ENCODE measurements at places on chromosomes 2 and 18.

- DNase-seq = no peak
Observed at GRCh38 chr2:97764559-97765263, 51.3 kb downstream of the ZAP70 start.

- DNase-seq = no peak
Observed at GRCh38 chr2:203913947-203914346, 22.6 kb upstream of the ICOS start.

GRCh38 chr2:64626146-64626809 is 27.4 kb downstream of the SERTAD2 start:
- DNase-seq = no peak

GRCh38 chr2:54958717-54959371 is 91.4 kb downstream of the RTN4 start:
- DNase-seq = no peak

DNA sequence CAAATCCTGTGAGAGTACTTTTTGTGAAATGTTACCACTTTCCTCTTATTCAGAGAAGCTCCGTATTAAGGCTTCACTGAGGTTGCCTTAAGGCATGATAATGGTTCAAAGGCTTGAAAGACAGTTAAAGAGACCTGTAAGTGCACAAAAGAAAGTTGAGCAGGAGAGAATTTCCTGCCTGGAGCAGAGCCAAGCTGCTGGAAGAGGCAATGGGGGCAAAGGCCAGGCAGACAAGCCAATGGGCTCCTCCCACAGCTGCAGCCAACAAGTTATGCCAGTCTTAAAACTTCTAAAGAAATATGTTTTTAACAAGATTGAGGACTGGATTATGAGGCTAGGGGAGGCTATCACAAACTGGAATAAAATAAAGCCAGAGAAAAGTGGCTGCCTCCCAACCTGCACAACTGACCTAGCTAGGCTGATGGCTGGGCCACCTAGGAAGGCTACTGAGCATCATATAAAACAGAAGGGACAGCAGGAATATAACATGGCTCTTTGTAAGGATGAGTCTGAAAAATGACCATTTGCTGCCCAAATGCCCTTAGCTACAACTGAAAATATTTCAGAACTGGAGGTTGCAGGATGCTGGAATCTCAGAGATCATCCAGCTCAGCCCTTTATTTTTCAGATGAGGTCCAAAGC is 2.1 kb downstream of the IL1B start:
- DNase-seq = no peak

DNA sequence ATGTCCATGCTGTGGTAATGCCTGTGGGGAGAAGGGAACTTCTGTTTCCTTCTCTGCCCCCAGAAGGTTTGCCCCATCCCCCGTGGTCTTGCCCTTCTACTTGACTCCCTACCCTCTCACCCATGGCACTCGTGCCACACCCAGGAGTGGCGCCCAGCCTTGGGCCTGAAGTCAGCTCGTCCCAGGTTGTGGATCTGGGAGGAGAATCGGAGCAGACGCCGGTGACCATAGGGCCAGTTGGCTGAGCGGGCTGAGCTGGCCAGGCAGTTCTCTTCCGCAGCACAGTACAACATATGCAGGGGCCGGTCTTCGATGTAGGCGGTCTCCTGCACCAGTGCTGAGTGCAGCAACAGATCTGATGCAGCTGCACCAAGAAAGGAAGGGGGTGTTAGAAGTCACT is 4.7 kb downstream of the HTRA2 start:
- DNase-seq = no peak

DNA sequence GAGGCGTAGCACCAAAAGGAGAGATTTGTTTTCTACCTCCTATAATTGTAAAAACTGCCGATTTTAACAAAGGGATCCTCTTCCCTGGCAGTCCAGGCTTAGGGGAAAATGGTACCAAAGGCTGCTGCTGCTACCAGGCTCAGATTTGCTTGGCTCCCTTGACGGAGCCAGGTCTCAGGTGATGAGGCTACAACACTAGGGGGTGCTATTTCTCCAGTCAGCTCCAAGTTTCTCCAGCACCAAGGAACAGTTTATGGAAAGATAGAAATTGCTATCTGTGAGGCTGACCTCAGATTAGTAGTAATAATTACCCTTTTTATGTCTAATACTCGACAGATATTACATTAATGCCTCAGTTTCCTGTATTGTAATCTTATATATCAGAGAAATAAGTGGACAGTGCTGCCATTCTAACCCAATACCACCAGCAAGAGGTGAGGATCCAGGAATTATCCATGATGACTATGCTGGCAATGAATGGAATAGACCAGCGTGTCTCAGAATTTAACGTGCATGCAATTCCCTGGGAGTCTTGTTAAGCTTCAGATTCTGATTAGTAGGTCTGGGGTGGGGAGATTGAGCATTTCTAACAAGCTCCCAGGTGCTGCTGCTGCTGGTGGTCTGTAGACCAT is 111.3 kb downstream of the ESCO1 start:
- DNase-seq = no peak

DNA sequence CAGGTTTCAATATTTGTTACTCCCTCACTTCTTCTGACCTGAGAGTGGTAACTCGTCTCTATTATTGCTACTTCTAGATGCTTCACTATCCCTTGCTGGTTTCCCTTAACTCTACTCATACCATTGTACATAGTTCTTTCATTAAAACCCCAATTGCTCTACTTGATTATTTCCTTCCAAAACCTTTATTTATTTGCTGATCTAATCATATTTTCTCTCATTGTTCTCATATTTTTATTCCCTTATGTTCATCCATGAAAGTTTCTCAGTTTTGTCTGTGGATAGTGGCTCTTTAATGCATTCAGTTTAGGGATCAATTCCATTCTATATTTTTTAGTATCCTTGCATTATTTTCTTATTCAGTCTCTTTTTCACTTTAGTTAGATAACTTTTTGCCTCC is 42.1 kb downstream of the RND3 start:
- DNase-seq = no peak

DNA sequence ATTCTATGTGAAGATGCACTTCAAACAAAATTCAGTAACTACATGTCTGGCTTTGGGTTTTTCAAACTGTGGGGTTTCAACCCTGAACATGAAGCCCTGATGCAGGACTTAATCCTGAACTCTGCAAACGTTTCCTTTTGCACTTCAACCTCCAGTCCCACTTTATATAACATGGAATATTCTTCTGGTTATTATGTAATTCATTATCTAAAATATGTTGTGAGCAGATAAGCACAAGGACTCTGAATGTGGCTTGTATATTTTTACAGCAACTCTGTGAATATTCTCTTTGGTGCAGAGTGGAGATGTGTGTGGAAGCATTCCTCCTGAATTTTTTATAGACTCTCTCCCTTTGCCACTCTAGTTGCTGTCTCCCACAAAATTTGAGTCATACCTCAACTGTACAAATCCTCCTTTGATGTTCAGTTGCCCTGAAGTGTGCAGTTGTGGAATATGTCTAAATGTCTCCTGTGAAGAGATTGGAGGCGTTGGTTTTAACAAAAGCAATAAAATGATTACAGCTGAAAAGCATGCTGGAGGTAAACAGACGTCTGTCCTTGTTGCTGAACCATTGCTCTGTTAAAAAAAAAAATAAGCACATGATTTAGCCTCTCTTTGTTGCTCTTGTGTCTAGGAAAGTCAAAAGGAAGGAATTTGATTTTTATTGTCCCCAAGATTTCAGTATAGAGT is 205.1 kb upstream of the NRP2 start:
- no peak for DNase-seq

- DNase-seq = no peak
Observed at GRCh38 chr2:100358554-100358953, 36.3 kb upstream of the LONRF2 start.

- no peak for DNase-seq
Observed at GRCh38 chr2:10820978-10821695, 8.6 kb upstream of the PDIA6 start.

GRCh38 chr2:86052676-86053075 is 53.0 kb downstream of the POLR1A start:
- DNase-seq = no peak

DNA sequence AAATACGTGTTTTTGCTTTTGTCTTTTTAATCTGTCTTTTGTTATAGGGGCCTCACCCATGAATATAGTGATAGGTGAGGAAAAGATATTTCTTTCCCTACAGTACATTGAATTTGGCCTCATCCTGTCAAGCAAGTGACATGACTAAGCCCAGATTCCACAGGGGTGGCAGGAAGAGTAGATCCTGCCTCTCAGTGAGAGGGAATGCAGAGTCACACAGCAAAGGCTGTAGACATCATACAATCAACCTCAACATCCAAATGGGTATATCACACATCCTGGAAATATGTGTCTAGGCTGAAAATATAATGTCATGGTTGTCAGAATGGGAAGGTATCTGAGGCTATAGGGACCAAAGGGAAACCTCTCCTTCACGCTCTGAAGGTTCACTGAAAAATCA is 269.6 kb downstream of the CDH20 start:
- DNase-seq = no peak

DNA sequence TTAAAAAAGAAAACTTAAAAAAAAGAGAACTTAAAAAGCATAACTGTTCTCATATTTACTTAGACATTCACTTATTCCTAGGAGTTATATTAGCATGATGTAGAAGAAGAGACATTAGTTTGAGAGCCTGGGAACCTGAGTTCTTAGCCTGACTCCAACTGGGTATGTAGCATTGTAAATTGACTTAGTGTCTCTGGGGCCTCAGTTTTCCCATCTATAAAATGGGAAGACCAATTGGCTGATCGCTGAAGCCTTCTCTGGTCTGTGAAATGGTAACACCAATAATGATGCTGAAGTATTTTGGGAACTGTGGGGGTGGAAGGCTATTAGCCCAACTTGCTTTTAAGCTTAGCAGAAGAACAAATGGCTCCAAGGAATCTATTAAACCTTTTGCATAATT is 55.9 kb downstream of the CABLES1 start:
- no peak for DNase-seq

DNA sequence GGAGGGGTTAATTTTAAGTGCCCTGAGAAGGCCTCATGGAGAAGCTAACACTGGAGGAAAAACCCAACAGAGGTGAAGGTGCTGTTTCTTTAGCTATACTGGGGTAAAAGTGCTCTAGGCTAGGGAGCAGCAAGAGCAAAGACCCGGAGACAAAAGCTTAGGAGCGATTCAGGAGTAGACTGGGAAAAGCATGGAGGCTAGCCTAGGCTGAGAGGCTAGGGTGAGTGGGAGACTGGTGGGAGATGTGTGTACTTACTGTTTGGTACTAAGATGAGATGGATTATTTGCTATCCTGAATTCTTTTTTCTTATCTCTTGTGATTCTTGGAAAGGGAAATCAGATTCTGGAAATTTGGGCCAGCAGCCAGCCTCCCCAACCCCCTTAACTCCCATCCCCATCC is 2.0 kb downstream of the GIGYF2 start:
- DNase-seq = no peak

DNA sequence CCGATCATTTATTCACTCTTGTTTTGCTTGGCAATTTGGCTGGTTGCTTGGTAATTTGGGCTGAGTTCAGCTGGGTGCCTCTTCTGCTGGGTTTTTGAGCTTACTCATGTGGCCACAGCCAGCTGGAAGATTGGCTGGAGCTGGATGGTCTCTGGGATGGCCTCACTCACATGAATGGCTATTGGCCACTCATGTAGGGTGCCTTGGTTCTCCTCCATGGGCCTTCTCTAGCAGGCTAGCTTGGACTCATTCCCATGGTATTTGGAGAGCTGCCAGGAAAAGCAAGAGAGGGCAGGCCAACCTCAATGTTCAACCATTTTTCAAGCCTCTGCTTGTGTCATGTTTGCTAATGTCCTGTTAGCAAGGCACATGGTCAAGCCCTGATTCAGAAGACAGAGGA is 16.9 kb downstream of the ZAP70 start:
- no peak for DNase-seq

GRCh38 chr2:240899468-240899865 is 3.5 kb upstream of the MAB21L4 start:
- DNase-seq = no peak

GRCh38 chr2:671072-671471 is 6.1 kb downstream of the TMEM18 start:
- no peak for DNase-seq

- DNase-seq = no peak
Observed at GRCh38 chr2:119181391-119181790, 22.8 kb upstream of the C1QL2 start.

GRCh38 chr18:48832938-48833700 is 117.6 kb downstream of the SMAD7 start:
- DNase-seq = no peak

DNA sequence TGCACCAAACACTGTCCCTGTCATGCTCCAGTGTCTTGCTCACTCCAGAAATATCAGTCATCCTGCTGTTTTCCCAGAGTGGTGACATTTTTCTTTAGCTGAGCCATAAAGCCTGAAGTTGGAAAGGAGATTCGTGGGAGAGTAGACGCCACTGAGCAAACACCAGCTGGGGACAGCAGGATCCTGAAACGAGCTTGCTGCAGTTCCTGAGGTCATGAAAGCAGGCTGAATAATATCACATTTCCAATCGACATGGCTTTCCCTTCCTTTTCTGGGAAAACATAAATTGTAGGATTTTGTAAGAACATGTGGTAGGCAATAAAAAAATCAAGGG is 276.4 kb downstream of the CDCA7 start:
- no peak for DNase-seq

DNA sequence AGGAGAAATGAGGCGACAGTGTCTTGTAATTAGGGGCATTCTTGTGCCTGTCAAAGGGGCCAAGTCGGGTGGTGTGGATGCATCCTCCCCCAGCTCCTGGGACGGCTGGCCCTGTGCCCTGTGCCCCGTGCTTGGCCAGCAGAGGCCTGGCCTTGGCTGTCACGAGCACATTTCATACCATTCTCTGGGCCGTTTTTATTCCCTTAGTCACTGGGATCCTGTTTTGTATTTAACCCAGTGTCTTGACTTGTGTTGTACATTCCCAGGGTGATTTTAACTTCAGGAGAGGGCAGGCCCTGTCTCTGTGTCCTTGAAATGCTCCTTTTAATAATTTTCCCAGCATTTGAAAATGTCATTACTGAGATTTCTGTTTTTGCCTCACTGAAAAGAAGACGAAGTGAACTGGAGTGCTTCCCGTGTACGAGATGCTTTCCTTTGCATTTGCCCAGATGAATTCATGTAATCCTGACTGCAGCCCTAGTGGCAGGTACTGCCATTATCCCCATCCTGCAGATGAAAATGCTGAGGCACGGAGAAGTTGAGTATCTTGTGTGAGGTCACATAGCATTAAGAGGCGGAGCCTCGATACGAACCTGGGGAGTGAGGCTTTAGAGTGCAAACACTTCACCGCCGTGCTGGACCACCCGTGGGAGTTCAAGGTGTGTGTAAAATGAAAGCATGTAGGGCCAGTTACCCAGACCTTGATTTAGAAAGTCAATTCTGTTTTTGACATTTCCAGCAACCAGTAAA is 57.0 kb downstream of the SH3RF3 start:
- no peak for DNase-seq

DNA sequence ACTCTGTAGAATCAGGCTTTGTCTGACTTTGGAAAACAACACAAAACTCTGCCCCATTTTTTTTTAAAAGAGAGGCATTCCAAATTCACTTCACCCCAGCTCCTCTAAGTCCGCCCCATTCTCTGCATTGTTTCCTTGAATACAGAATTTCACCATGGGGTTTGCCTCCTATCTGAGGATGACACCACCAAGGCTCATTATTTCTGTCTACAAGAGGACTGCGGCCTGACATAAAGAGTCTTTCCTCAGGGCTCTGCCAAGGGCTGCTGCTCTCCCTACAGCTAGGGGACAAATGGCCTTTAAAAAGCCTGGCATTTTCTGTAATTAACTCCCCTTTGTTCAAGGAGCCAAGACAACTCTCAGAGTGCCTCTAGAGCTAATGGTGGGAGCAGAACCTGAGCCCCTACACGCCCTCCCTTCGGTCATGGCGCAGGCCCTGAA is 4.6 kb downstream of the CHST10 start:
- no peak for DNase-seq

- no peak for DNase-seq
Observed at GRCh38 chr18:25146512-25146910, 205.5 kb downstream of the ZNF521 start.

GRCh38 chr2:118661179-118661578 is 186.3 kb downstream of the EN1 start:
- no peak for DNase-seq
